ENCODE measurements at places on chromosomes 3 and 15.

- DNase-seq: no peak
These were observed 38.4 kb upstream of the SLC6A11 start for GRCh38 chr3:10777627-10778026.

DNA sequence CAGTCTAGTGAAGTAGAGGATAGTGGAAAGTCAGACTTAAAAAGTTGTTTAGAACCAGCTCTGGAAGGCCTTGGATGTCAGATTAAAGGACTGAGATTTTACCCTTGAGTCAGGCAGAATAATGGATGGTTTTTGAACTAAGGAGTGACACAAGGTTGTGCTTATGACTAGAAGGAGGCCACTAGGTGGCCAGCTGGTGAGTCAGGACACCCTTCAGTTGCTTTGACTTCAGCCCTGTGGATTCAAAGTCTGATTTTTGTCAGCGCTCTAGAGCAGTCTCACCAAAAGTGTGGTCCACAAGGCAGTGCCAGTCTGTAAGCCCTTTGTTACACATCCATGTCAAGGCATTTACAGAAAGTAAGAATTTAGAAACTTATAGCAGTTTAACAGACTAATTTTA is 3.8 kb upstream of the GABPB1 start:
- peak; percentile 21 for DNase-seq

- DNase-seq: no peak
These were observed 28.9 kb upstream of the ACP3 start for GRCh38 chr3:132288357-132288756.

DNA sequence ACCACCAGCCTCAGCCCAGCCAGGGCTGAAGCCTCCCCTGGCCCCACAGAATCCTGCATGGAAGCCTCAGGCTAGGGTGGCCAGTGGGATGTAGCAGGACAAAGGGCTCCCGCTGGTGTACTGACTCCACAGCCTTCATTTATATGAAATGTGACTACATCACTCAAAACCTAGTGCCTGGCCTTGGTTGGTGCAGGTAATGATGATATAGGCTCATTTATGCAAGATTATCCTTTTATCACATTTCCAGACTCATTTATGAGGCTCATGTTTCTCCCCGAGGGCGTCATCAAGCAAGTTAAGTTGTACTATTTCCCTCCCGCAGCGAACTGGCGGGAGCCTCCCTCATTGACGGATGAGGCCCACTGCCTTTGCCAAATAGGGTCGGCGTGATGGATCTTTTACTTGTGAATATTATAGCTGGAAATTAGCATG is 179.1 kb upstream of the SMAD3 start:
- no peak for DNase-seq

DNA sequence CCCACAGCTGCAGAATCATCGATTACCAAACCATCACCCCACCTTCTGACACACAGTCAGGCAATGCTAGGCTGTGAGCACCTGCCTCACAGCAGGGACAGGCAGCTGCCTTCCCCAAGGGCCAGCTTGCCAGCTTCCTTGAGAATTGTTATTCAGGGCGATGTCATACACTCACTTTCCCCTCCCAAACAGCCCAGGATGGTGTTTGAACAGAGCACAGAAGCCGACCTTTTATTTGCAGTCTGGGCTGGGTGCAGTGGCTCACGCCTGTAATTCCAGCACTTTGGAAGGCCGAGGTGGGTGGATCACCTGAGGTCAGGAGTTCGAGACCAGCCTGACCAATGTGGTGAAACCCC is 84.5 kb upstream of the HERC1 start:
- DNase-seq: no peak

DNA sequence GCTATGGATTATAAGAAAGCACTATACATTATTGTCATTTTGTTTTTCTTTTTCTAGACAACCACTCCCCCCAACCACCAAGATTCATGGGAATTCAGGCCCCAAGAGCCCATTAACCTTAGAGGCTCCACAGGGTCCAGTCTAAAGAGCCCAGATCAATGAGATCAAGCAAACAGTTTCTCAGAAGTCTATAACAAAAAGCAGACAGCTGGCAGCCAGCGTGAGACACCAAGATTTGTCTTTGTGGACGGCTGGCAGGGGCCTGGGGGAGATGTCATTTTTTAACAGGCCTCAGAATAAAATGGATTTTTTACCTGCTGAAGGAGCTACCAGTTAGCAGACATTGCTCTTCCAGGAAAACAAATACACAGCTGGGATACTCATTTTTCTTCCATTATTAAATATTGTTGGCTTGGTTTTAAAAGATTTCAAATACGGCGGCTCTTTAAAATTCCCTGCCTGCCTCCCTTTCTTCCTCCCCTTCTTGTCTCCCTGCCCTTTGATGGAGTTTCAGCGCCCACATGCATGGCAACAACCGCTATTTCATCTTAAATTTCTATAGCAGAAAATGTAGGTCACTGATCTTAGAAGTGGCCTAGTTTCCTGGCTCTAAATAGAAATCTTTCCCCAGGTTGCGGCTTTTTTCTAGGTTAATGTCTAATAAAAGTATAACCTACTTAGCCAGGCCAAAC is 130.6 kb downstream of the FAM174B start:
- no peak for DNase-seq

DNA sequence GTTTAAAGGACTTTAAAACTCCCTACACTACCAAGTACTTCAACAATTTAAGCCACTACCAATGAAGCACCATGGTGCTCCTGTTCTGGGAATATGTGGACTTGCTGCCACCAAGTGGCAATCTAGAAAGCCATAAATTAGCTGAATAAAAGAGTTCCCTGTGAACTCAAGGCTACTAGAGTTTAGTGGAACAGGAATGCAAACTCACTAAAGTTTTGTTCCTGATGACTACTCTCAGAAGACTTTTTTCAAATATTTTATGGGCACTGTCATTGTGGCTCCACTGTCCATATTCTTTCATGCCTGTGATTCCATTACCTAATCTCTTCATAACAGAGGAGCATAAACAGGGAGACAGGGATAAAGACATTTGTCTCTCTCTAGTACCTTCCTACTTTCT is 63.9 kb downstream of the TMCC1 start:
- peak; percentile 82 for DNase-seq

GRCh38 chr15:28169366-28169765 is 70.3 kb upstream of the OCA2 start:
- no peak for DNase-seq

- DNase-seq: no peak
These were observed 212.4 kb downstream of the IL5RA start for GRCh38 chr3:2897821-2898220.

DNA sequence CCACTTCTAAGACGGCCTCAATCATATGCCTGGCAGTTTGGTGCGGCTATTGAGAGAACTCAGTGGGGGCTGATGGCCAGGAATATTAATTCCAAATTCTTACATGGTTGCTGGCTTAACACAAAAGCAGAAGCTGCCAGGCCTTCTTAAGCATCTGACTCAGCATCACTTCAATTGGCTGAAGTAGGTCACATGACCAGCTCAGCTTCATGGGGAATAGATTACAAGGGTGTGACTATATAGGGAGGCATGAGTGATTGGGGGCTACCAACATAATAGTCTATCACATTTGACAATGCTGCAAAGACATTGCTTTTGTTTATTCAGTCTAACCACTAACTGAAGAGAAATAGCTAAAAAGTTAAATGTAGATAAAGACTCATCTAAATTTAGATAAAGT is 101.6 kb upstream of the ANKRD28 start:
- peak; percentile 14 for DNase-seq

- DNase-seq: no peak
These were observed 245.4 kb upstream of the CDIN1 start for GRCh38 chr15:36334059-36334458.

GRCh38 chr15:85313339-85313738 is 67.1 kb upstream of the AKAP13 start:
- DNase-seq: no peak

- DNase-seq: peak; percentile 32
These were observed 138.4 kb downstream of the NUP210 start for GRCh38 chr3:13281507-13282357.

- DNase-seq: no peak
These were observed 100.7 kb upstream of the KCNMB2 start for GRCh38 chr3:178435575-178435974.

GRCh38 chr3:46098319-46098761 is 71.1 kb upstream of the XCR1 start:
- DNase-seq: peak; percentile 48

- DNase-seq: peak; percentile 39
These were observed 9.8 kb downstream of the ONECUT1 start for GRCh38 chr15:52780172-52780980.

- peak; percentile 14 for DNase-seq
These were observed 21.0 kb upstream of the CHMP2B start for GRCh38 chr3:87206070-87206469.

DNA sequence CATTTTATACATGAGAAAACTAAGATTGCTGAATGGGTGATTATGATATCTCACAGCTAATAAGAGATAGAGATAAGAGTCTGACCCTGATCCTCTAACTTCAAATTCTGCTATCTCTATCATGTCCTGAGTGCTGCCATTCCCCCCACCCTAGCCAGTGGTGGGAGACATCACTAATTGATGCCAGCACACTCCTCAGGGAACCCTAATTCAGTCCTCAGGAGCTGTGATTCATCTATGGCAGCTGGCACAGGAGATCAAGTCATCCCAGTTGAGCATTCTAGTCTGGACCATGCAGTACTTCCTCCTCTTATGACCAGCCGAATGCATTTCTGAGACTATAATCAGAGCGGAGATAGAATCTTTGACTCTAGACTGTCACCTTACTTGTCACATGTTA is 71.9 kb downstream of the SYNM start:
- DNase-seq: no peak

- DNase-seq: no peak
These were observed 309.9 kb upstream of the RASGRP1 start for GRCh38 chr15:38874464-38874863.

GRCh38 chr3:193016437-193016901 is 98.8 kb upstream of the MB21D2 start:
- no peak for DNase-seq

DNA sequence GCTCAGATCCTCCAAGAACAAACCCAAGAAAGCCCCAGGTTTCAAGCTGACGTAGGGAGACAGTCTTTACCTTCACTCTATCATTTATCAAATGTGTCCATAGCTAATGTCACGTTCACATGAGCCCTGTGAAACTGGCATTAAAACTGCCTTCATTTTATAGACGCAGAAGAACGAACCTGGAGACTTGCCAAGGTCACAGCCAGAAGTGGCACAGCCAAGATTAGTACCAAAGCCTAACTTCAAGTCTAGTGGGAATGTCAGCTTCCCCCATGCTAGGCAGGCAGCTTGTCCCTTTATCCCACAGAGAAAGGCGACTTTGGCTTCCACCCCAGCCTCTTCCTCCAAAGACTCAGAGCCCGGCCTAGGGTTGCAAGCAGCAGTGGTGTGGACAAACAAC is 517.2 kb downstream of the SHQ1 start:
- DNase-seq: no peak

- no peak for DNase-seq
These were observed 12.4 kb upstream of the EID1 start for GRCh38 chr15:48865370-48866079.

DNA sequence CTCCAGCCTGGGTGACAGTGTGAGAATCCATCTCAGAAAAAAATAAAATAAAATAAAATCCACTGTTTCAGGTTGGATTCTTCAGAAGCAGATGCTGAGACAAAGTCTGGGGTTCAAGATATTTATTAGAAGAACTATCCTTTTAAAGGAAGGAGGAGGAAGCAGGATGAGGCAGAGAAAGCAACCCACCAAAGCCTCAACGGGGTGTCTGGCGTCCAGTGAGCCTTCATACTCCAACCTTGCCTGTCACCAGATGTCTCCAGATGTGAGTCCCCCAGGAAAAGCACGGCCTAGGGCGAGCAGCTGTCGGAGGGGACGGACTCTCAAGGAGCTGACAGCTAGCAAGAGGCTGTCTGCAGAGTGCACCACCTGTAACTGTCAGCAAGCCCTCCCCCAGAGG is 37.3 kb downstream of the MB21D2 start:
- DNase-seq: no peak

DNA sequence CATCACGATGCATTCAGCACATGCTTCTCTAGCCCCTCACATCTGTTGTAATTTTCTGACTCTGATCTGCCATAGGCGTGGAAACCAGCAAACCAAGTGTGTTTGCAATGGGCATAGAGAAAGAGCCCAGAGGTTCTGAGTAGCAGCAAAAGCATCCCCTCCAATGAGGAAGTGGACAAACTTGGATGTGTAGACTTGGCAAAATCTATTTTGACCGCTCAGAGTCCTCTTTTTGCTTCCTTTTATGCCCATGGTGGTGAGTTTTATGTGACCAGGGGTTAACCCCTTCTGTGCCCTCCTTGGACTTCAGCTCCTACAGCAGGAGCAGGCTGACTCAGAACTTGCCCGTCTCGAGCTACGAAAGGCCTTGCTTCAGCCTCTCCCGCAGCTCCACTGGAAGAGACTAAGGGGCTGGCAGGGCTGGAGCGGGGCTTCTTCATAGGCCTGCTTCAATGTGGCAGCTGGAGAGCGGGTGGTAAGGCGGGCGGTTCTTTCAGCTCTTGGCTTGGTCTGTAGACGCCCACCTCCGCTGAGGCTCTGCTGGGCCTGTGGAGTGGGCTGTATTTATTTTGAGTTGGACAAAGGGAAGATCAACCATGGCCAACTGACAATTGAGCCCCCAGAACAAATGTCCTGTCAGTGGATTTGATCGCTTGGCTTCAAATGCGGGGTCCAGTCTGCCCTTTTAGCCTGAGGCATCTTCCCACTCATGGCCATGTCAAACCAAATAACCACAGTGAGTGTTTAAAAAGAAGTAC is 6.5 kb upstream of the ETV5 start:
- DNase-seq: no peak

GRCh38 chr15:82995938-82996337 is 9.9 kb downstream of the RAMAC start:
- DNase-seq: no peak

- DNase-seq: no peak
These were observed 7.9 kb downstream of the PLAAT1 start for GRCh38 chr3:193248848-193249468.

Data from SW480 (cell line).